Astrocyte of the cerebellum (primary cell): ENCODE measurements at places on chromosomes 5 and 9.

- no peak for DNase-seq
Measured at GRCh38 chr5:125794922-125795321, 628.3 kb upstream of the GRAMD2B start.

DNA sequence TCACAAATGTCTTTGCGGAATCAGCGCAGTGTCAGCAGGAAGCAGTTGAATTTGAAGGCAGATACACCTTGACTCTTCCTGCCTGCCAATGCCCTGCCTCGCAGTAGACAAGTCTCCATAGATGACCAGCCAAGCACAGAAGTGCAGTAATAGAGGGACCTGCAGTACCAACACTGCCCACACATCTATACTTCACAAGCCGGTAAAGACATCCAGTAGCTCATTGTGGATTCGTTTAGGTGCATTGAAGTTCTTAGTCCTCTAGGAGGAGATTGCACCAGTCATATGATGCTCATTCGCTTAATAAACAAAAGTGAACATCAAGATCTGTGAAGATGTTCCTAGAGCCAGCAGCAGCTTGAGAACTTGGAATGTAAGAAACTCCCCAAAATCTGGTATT lies 7.1 kb upstream of the IFNA2 start:
- no peak for DNase-seq

DNA sequence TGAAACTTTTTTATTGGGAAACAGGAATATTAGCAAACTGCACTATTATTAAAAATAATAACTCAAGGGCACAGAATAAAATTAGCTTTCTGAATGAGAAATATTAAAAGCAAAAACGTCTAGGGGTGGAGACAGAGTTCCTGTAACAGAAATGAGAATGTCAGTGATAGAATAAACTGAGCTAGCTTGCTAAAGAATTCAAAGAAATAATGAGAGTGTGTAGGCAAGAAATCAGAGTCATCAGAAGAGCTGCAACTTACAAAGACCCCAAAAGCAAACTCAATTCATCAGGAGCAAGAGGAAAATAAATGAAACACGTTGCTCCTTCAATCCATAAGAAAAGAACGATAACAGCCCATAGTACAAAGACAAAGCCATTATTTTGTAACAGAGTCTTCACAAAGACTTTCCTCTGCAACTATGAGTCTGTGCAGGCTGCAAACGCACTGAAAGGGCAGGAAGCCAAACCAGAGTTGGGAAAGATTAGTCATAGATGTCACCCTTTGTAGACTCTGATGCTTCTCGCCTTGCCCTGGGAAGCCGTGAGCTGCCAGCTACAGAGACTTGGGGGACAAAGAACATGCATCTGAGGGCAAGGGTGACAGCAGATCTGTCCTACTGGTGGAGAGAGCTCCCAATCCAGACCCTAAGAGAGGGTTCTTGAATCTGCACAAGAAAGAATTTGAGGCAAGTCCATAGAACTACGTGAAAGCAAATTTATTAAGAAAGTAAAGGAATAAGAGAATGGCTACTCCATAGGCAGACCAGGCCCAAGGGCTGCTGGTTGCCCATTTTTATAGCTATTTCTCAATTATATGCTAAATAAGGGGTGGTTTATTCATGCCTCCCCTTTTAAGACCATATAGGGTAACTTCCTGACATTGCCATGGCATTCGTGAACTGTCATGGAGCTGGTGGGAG lies 40.8 kb downstream of the SHC3 start:
- peak; percentile 96 for DNase-seq

- DNase-seq: no peak
Measured at GRCh38 chr9:105871540-105871939, 177.2 kb downstream of the TMEM38B start.

- peak; percentile 68 for DNase-seq
Measured at GRCh38 chr5:77066823-77067442, 20.2 kb downstream of the ZBED3 start.

DNA sequence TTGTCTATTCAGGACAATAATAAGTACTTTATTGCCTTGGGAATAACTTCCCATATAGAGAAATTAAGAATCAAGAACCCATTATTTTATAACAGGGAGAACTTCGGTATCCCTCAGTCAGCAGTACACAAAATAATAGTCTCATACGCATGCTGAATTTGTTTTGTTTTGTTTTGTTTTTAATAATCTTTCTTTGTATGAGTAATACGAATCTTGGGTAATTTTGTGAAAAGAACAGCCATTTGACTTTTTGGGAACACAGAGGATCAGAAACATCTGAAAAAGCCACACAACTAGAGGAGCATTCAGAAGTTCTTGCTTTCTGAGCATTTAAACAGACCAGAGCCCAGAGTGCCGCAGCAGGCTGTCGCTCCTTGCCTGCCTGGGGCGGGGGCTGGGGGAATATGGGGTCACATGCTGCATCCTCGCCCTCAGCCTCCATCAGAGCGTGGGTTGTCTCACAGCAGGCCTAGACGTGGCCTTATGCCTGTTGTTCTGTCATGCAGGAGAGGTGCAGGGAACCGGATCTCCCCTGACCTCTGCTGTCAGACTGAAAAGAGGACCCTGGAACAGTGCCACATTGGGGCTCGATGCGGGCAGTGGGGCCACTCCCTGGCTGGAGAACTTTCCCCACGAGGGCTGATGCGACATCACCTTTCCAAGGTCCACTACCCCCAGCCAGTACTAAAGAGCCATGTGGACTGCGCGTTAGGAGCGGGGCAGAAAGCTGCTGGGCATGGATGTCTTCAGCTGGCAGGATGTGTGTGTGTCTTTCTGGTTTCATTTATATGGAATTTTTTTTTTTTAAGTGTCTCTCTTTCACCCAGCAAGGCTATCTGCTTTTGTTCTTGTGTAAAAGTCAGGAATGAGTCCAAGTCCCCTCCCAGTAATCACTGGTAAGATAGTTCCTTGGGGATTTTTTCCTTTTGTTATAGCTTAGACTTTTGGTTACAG lies 133.4 kb upstream of the OTULINL start:
- DNase-seq: no peak

DNA sequence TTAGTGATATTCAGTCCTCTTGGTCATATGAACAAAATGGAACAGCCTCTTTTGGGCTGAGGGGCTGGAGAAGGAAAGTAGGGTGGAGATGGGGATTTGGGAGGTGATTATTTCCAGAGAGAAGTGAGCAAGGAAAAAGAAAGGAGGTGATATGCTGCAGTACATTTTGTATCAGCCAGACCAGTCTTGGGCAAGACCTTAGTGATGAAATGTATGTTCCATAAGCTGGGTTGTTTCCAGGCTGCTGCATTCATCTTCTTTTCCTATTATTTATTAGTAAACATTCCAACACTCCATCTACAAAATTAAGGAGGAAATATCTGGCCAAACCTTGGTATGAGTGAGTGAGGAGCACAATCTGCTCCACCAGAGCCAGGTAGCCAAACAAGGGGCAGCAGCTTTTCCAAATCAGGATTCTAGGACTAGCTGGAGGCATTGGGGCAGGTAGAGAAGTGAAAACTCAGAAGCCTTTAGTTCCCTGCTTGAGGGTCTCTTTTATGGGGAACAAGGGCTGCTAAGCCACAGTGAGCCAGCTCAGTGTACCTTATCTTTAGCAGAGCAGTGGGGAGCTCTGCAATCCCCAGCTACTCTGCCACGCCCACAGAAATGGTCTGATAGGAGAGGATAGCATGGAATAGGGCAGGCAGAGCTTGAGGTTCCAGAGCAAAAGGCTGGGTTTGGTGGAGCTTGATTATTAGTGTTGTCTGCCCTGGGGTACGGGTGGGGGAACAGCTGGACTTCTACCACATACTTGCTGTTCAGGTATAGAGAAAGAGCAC lies 19.5 kb downstream of the RAD1 start:
- no peak for DNase-seq

GRCh38 chr5:78501411-78502352 lies 141.3 kb downstream of the SCAMP1 start:
- no peak for DNase-seq

- DNase-seq: no peak
Measured at GRCh38 chr9:136784997-136785361, 6.2 kb upstream of the TMEM141 start.

DNA sequence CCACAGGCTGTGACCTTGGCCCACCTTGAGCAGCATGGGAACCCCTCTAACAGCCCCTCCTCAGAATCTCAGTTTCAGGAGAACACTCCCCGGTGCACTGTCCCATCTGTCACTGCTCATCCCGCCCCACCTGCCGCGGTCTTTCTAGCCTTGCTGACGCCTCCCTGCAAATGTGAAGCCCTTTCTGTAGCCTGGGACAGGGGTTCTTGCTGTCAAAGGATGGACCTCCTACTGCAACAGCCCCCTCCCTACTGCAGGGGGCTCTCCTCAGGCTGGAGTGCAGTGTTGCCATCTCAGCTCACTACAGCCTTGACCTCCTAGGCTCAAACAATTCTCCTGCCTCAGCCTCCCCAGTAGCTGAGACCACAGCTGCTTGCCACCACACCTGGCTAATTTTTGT lies 20.0 kb downstream of the OR2V1 start:
- DNase-seq: no peak
